Activated T-cell treated with anti-CD3 and anti-CD28 coated beads for 1 hour (primary cell): ENCODE measurements at places on chromosomes 7 and 10.

GRCh38 chr10:100330079-100330478 lies at the start of gene PKD2L1:
Gene PKD2L1, minus strand, starts transcription at chr10:100330228. Its CDS starts 125 bp downstream, at chr10:100330103.
- no peak for DNase-seq

DNA sequence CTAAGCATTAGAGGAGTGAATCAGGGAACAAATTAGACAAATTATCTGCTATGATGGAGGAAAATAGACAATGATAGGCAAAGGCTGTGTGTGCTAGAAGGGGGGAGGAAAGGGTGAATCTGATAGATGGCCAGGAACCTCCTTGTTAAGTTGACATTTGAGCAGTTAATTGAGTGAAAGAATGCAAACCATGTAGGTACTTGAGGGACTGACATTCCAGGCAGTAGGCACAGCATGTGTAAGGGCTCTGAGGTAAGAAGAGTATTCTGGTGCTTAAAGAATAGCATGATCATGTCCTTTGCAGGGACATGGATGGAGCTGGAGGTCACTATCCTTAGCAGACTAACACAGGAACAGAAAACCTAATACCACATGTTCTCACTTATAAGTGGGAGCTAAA lies 48.6 kb upstream of the TES start:
- no peak for DNase-seq

GRCh38 chr7:120218712-120219111 lies 54.3 kb upstream of the KCND2 start:
- no peak for DNase-seq

GRCh38 chr7:39130274-39130673 lies 152.6 kb downstream of the POU6F2 start:
- DNase-seq = no peak

DNA sequence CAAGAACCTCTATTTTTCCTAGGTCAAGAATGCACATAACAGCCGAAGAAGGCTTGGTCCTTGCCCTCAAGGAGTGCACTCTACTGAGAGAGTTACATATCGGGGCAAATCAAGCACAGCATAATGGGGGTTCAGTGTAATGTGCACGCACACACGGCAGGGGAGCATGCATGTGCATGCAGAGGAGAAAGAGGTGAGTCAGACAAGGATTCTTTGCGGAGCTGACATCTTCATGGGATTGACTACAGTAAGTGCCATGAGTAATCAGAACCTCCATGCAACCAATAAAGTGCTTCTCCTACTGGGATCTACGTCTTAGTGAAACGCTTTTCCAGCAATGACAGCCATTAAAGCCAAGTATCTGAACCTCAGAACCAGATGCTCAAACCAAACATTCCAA lies 123.6 kb downstream of the RNF216 start:
- DNase-seq = no peak

DNA sequence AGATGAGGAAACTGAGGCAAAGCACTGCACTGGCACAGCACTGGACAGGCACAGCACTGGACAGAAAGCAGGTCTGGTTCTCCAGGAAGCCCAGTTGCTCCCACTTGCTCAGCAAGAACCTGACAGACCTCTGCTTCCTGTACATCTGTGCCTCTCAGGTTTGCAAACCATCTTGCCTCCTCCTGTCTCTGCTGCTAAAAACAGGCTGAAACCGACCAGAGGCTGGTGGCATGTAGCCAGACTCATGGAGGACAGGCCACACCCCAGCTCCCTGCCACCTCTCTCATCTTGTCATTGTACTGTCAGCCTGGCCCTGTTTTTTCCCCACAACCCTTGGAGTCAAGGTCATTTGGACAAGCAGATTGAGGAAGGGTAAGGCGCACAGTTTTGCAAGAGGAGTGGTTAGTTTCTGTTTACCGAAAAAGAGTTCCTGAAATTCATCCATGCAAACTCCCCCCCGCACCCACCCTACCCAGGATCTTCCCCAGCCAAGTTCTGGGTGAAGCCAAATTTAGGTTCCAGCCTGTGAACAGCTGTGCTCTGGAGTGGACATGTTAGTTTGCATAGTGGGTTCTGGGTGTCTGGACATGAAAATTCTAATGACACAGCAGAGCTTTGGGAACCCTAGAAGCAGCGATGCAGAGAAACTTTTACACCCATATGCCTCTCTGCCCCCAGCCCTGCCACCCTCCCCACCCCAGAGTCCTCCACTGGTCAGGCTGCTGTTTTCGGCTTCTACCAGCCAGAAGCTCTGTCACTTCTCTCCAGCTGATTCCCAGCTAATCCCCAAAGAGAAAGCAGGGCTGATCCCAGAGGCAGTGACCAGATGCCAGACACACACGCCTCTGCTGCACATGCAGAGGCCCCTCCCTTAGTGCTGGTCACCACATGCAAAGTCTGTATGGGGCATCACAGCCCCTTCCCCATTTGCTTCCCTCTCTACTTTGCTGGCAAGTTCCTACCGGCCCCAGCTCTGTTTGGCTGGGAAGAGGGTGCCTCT lies 8.5 kb upstream of the C10orf105 start:
- peak; percentile 52 for DNase-seq

DNA sequence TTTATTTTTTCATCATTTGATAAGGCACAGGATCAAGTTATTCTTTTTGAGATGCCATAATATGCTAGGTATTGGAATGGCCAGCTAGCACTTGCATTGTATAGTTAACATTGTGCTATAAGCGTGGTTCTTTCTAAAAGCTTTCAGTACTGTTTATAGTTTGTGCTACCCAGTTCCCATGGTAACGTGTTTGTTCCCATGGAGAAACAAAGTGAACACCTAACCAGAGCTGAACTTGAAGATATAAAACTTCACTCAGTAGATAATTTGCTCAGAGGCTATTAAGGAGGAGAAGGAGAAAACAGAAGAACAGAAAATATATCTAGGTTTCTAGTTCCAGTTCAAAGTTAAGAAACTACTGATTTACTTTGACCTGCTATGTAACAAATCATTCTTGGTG lies 23.6 kb upstream of the ITGB8 start:
- DNase-seq = no peak

DNA sequence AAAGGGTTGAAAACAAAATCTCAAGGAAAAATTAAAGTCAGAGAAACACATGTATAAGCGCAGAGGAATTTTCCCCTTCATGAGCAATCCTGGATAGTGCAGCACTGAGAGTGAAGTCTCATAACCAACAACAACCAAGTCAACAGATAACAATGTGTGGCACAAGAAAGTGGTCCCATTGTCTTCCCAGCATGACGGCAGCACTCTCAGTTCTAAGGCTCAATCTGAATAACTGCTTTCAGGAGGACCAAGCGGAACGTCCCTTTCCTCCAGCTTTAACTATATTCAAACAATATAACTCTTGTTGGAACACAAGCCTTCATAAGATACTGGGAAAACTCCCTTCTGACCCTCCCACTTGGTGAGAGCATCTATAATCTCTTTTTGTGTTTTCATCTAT lies 137.9 kb downstream of the RAPGEF5 start:
- no peak for DNase-seq

DNA sequence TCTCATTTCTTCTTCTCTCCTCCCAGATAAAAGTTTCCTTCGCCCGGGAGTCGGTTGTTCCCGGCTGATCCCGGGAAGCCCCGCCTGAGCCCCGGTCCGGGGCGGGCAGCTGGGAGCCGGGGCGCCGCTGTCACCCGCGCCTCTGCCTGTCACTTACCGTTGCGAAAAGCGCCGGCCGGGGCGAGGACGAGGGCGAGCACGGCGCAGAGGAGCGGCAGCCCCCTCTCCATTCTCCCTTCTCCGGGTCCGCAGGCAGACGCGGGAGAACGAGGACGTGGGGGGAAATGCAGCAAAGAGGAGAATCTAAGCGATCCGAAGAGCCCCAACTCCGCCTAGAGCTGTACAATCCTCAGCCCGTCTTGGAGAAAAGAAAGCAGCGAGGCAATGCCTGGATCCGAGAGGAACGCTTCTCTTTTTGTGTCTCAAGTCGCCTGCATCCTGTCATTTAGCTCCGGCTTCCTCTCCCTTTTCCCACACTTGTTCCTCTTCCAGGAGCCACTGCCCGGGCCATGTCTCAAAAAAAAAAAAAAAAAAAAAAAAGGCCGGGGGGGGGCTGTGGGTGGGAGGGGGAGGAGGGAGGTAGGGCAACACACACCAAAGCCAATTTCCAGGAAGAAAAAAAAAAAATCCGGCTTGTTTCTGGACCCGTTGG lies at the start of gene NRP1:
NRP1 (minus strand) TSS at position 515 of the 652 bp plus-strand sequence; CDS start at position 230, 285 bp downstream.
- DNase-seq = no peak

DNA sequence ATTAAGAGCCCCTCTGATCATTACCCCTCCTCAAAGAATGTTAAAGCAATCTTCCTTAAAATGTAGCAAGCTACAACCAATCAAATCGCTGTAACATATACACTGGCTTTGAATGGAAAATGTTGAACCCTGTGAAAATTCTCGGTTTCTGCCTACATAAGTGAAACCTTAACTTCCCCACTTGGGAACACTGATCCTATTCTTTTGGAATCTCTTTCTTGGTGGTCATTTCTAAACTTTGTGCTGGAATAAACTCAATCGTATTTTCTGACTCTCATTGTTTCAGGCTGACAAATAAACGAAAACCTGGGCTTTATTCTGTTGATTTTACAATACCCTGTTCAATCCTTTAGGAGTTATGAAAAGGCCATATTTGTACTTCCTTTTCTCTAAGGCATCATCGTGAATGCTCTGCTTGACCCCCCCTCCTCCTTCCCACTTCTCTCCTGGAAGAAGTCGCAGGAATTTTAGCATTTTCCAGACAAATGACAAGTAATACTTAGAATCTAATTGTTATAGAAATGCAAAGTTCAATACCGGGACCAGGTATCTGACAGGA lies 155.1 kb upstream of the FAM13C start:
- DNase-seq = no peak

DNA sequence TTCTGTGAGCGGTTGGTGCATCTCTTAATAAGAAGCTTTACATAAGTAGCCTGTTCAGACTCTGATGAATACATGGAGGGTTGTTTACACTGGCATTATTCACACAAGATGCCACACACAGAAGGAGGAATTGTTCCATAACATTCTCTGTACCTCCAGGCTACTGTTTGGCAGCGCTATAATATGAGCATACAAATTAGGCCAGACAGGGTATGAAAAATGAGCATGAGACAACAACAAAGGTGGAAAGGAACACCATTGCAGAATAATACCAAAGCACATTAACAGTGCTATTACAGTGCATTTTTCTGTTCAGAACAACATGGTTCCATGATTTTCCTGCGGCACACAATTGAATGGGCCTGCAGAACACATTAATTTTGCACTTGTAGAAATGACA lies 417.2 kb upstream of the C7orf33 start:
- DNase-seq = no peak

DNA sequence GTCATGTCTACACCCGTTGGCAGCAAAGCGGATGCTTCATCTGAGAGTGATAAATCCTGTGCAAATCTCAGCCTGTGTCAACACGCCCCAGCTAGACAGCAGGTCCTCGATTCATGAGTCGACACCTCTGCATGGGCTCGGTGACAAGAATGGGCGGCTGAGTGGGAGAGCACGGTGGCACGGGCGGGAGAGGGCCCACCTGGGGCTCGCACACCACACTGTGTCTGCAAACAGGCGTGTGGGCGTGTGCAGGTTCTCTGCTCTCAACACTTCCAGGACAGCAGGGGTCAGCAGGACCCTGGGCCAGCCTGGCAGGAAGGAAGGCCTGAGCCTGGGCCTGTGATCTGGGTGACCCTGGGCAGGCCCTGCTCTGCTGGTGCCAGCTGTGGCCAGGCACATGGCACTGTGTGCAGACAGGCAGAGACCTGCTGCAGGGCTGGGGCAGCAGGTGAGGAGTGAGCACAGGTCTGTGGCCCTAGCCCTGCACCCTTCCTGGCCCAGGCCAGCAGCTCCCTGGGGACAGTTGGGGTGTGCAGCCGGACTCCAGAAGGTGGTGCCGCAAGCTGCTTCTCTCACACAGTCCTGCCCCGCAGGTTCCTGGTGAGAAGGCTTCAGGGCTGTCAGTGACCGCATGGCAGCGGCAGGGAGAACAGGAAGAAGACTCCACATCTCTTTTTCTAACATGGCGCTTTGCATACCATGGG lies 216.4 kb downstream of the ELFN1 start:
- no peak for DNase-seq

DNA sequence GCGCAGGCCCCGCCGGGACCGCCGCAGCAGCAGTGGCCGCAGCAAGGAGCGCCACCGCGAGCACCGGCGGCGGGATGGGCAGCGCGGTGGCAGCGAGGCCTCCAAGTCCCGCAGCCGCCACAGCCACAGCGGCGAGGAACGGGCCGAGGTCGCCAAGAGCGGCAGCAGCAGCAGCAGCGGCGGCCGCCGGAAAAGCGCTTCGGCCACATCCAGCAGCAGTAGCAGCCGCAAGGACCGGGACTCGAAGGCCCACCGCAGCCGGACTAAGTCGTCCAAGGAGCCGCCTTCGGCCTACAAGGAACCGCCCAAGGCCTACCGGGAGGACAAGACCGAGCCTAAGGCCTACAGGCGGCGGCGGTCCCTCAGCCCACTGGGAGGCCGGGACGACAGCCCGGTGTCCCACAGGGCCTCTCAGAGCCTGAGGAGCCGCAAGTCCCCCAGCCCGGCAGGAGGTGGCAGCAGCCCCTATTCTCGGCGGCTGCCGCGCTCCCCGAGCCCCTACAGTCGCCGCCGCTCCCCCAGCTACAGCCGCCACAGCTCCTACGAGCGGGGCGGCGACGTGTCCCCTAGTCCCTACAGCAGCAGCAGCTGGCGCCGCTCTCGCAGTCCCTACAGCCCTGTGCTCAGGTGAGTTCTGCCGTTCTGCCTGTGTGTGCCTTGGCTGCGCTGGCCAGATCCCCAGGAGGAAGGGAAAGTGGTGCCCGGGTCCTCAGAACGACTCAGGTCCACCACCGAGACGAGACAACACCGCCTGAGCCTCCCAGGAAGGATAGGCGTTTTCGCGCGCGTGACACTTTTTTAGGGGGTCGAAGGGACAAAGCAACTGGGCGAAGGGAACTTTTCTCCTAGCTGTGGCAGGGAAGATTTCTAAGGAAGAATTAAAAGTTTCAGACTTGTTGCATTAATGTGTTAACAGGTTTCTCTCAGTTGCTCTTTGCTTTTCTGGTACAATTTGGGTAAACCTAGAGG lies 1.5 kb downstream of the CDK13 start:
- peak; percentile 51 for DNase-seq

DNA sequence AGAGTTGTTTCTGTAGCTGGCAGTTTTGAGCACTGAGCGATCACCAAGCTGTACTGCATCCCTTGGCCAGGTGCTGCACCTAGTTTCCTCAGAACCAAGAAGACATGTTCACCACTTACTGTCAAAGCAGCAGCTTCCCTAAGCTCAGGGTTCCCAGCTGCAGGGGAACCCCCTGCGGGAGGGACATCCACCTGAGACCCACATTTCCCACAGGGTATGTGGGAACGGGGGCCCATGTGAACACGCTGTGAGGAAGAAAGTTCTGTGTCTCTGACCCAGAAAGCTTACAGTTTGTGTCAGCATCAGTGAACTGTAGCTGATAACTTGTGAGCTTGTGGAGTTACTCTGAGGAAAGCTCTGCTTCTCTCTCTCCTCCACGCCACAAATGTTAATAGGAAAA lies 436.8 kb upstream of the IGFBP3 start:
- no peak for DNase-seq

GRCh38 chr7:35988105-35988504 lies 164.9 kb upstream of the EEPD1 start:
- no peak for DNase-seq

DNA sequence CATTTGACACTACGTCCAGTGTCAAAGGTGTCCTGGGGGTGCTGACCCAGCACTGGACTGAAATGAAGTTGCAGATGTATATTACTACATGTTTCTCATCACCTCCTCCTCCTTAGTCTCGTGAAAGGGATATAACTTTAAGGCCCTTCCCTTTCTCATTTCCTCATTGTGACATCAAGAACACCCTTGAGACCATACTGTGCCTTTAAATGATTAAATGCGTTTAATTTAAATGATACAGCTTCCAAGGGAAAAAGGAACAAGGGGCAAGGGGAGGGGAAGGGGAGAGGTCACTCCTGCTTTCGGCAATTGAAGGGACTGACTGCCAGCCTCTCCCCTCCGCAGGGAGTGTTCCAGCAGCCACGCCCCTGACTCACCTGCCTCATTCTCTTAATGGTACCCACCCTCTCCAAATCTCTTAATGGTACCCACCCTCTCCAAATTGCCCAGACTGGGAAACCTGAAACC lies 80.5 kb upstream of the KMT2E start:
- DNase-seq = no peak
